NCI-H1694 treated with DMSO at 0.1 percent for 48 hours (cell line): ENCODE measurements at places on chromosomes 1 and 21.

DNA sequence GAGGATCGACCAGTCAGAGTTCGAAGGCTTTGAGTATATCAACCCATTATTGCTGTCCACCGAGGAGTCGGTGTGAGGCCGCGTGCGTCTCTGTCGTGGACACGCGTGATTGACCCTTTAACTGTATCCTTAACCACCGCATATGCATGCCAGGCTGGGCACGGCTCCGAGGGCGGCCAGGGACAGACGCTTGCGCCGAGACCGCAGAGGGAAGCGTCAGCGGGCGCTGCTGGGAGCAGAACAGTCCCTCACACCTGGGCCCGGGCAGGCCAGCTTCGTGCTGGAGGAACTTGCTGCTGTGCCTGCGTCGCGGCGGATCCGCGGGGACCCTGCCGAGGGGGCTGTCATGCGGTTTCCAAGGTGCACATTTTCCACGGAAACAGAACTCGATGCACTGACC, 9.6 kb downstream of the FAAP20 start:
- DNase-seq = no peak

DNA sequence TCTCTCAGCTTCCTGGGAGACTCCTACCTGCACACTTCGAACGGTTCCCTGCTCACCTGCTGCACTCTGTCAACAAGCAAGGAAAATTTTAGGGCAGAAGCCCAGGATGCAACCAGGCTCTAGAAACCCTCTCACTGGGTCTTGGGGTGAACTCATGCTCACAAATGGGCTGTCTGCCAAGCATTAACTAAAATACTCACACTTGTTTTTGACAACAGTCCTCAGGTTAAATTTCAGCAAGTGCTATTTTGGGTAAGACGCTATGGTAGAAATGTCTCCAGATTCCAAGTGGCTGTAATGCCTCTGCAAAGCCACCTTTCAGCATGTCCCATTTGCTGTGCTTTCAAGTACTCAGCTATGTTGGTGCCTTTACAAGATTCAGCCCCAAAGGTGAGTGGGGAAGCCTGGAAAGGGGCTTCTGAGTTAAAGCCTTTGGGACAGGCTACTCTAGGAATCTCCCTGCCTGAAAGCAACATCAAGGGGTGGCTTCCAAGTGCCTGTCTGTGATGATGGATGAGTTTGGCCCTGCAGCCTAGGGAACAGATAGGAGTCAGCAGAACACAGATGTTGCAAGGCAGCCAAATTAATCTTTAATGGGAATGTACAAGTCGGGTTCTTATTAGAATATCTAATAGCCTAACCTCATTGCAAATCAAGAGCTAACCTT, 211.9 kb upstream of the SPAG17 start:
- DNase-seq = no peak

- DNase-seq = no peak
Observed at GRCh38 chr1:212914789-212915188, 35.6 kb upstream of the VASH2 start.

- DNase-seq = no peak
Observed at GRCh38 chr1:205301842-205302588, 19.5 kb downstream of the NUAK2 start.

- no peak for DNase-seq
Observed at GRCh38 chr1:223551610-223552009, 113.9 kb downstream of the CAPN8 start.

DNA sequence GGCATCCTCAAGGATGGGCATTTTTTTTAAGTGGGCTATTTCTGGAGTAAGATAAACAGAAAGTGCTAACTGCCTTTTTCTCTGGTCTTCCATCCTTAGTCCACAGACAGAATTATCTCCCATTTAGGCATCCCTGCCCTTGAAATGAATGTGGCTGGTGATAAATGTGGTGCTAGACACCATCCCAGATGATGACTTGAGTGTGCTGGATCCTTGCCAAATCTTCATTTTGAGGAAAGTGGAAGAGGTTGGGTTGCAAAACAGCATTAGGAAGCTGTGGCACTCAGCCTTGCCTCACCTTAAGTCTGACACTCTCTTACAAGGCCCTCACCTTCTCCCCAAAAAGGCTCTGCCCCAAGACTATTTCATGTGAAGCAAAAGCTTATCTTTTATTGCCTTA, 19.2 kb downstream of the MAB21L3 start:
- no peak for DNase-seq

DNA sequence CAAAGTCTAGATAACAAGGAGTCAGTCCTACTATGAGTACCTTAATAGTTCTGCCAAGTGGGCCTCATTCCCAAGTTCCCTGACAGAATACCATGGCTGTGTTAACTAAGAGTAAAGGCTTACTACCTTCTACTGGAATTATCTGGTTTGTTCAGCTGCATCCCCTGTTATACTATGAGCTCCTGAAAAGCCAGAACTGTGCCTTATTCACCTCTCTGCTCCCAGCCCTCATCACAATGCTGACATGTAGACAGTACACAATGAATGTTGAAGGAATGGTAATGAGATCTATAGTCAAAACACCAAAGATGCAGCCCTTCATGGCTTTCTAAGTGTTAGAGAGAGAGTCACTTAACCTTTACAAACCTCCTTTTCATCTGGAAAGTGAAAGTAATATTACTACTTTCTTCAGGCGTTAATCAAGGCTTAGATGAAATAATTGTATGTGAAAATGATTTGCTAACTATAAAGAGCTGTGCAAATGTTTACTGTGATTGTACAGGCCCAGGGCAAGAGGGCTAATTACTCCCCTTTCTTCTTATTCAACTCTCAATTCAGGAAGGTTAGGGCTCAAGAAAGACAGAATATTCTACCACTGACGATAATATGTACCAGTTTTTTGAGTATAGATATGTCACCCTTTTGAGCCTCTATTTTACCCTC, 70.3 kb upstream of the MROH9 start:
- DNase-seq = no peak

DNA sequence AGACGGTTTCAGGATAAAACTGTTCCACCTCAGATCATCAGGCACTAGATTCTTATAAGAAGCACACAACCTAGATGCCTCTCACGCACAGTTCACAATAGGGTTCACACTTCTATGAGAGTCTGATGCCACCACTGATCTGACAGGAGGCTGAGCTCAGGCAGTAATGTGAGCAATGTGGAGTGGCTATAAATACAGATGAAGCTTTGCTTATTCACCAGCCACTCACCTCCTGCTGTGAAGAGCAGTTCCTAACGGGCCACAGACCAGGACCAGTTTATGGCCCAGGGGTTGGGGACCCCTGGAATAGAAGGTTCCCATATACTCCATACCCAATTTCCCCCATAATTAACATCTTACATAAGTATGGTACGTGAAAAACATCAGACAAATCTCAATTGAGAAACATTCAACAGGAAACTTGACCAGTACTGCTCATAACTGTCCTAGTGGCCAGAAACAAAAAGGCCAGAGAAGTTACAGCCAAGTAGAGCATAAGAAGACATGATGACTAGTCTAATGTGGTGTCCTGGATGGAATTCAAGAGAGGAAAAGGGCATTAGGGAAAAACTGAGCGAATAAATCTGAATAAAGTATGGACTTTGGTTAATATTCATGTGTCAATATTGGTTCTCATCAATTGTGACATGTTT, 24.7 kb upstream of the IGSF5 start:
- DNase-seq = no peak

GRCh38 chr21:31753949-31754707, 22.2 kb upstream of the SCAF4 start:
- no peak for DNase-seq

GRCh38 chr1:29689372-29690030, 453.2 kb downstream of the PTPRU start:
- DNase-seq = no peak

DNA sequence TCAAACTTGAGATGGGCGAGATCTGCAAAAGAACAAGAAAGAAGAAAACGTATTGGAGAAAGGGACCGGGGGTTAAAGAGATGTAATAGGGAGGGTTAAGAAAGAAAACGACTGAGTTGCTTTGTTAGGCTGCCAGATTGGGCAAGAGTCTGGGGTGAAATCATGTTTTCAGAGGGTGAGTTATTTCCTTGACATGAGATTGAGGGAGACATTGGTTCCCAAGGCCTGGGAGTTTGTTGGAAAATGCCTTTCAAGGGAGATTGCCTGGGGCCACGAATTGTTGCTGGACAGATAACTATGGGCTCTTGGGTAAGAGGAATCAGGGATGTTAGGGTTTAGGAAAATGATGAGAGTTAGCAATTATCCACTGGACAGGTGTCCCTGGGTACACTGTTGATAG, 776 bp upstream of the CADM3 start:
- DNase-seq = no peak

- no peak for DNase-seq
Observed at GRCh38 chr1:203084588-203085527, 954 bp downstream of the MYOG start.

GRCh38 chr1:206516728-206516990, 9.3 kb downstream of the RASSF5 start:
- no peak for DNase-seq

GRCh38 chr1:203497269-203497777, 3.4 kb downstream of the OPTC start:
- no peak for DNase-seq

DNA sequence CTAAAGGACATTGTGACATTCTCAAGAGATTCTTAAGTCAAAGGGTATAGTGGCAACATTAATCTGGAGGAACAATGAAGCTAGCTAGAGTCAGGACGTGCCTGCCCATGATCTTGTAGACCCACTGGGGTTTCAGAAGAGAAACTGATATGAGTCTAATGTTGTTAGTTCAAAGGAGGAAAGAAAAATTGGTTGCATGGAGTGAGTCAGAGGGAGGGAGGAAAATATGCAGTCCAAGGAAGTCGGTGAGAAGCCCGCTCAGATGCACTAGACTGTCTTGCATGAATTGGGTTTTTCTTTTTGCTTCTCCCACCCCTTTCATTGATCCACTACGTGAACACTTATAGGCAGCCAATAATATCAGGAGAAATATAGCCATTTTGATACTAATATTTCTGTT, 53.8 kb upstream of the SYT14 start:
- DNase-seq = no peak

DNA sequence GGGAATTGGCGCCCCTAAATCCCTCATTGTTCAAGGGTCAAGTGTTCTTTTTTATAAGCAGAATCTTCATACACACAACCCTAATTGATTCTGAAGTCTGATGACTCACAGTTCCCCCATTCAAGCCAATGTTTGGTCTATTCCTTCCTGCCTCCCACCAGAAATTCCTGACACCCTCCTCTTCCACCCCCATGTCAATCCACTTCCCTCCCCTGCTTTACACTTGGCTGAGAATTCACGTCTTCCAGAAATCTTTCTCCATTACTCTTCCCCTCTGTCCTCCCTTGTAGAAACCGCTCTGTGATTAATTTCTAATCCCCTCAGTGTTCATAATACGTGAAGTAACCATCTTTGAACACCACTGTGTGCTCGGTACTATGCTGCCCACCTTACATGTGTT, 76.2 kb upstream of the CD34 start:
- DNase-seq = no peak

DNA sequence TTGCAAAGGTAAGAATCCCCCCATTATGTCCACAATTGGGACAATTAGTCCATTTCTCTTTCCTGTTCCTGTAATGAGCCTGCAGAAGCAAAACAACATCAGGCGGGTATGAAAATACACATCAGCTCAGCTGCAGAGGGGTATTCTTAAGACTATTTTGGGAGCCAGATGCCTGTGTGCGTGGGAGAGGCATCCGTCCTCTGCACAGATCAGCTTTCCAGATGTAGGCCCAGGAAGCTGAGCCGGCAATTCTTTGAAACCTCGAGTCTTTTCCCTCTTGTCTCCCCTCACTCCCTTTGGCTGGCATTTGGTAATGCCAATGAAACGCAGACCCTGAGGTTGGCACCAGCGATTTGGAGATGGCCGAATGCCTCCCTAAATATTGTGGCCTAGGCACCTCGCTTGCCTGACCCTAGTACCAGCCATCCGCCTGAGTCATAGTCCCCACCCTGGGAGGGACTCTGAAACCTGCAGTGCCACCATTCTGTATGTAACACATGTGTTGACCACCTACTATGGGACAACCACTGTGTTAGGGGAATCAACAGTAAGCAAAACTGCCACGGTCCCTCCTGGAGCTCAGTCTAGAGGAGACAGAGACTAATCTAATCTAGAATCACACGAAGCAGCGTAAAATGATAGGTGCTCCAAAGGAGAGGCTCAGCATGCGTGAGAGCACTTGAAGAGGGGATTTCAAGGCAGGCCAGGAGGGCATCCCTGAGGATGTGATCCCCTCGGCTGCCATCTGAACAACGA, 603.0 kb downstream of the MATN1 start:
- DNase-seq = no peak

- DNase-seq = no peak
Observed at GRCh38 chr1:30675761-30676160, 47.6 kb downstream of the MATN1 start.

DNA sequence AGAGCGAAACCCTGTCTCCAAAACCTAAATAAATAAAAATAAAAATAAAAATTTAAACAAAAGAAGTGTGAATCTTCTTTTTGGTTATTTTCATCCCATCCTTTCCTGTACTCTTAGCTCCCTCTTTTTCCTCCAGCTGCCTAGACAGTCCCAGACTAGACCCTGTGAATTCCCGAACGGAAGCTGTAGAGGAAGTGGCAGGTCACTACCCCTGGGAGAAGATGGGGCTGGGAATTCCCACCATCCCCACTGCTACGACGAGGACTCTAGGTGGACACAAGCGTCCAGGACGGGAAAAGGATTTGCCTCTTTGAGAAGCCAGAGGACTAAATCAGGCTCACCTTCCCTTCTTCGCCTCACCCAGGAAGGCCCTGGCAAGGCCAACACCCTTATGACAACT, 12.6 kb downstream of the RHBDL2 start:
- no peak for DNase-seq

DNA sequence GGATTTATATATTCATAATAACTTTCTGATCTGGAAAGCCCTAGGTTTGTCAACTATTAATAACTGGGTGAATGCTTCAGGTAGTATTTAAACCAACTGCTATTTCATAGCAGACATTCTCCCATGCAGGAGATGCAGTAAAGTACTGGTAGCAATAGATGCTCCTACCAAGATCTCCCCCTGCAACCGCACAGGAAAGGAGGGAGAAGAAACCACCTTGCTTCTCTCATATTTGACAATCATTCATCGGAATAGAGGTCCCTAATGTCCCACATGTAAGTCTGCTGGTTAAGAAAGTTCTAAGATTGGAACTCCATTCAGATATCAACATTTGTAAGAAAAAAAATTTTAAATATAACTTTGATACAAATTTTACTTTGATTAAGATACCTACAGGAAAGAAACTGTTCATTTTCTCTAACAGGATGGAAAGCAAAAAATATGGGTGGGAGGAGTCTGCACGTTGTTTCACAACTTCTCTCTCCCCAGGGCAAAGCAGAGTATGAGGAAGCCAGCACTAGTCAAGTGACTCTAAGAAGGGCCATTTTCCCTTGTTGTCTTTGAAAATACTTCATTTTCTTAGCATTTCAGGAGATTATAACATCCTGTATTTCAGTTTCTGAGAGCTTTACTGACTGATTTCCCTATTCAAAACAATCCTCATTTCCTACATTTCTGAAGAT, at the start of gene PYHIN1:
Gene PYHIN1 (plus strand): TSS at position 498 of the 683 bp plus-strand sequence. CDS start 5,359 bp downstream, outside the sequence.
- no peak for DNase-seq

GRCh38 chr1:96927125-96927524, 205.5 kb downstream of the PTBP2 start:
- no peak for DNase-seq
